Activated CD4-positive, alpha-beta T cell treated with anti-CD3 and anti-CD28 coated beads for 36 hours (primary cell): ENCODE measurements at places on chromosomes 12 and 14. TPM values are rescaled to one million over a fixed set of nuclear protein-coding genes. Genes with fewer than 3 reads are reported as not detected.

GRCh38 chr12:118190266-118190665 lies 54.3 kb downstream of the PEBP1 start:
- no peak for DNase-seq

GRCh38 chr12:127723251-127723650 lies 543.7 kb upstream of the TMEM132C start:
- no peak for DNase-seq

GRCh38 chr12:13609894-13610679 lies 371.3 kb downstream of the GRIN2B start:
- DNase-seq: no peak

DNA sequence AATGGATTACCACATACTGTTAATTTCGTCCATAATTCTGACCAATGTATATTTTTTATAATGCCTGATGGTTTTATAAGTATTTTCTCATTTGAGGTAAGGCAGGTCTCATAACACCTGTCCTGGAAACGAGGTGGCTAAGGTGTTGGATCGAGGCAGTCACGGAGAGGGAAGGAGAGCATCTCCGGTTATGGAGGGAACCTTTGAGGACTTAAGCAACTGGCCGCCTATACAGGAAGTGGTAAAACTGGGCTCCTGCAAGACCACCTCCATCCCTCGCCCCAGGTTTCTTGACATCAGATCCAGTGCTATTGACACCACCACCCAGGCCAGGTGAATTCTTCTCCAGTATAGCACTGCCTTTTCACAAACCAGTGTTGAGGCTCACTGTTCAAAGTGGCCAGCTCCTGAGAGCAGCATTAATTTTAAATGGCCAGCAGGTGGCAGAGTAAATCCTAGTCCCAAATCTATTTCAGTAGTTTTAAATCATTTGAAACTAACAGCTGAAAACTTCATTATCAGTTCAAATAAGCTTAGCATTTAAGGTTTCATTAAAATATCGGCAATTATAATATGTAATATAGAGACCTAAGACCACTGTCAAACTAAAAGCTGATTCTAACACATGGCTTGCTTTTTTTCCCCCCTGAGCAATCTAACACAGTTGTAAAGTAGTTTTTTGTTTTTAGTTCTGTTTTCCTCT lies 100.8 kb downstream of the PPM1A start:
- DNase-seq: peak; percentile 40

- no peak for DNase-seq
These were observed 14.8 kb upstream of the EDDM3A start for GRCh38 chr14:20730891-20731290.

GRCh38 chr12:128367961-128368360 lies 101.0 kb downstream of the TMEM132C start:
- DNase-seq: no peak

GRCh38 chr12:8697120-8697475 lies 693 bp upstream of the RIMKLB start:
- DNase-seq: no peak

HOXC10 gene
- total RNA-seq: not detected

GRCh38 chr12:23750923-23751322 lies 198.5 kb downstream of the SOX5 start:
- no peak for DNase-seq

NUP37 gene
- 100 TPM for total RNA-seq

GRCh38 chr12:45458238-45458637 lies 242.3 kb downstream of the ANO6 start:
- no peak for DNase-seq

KCNA1 gene
- not detected for total RNA-seq

DNA sequence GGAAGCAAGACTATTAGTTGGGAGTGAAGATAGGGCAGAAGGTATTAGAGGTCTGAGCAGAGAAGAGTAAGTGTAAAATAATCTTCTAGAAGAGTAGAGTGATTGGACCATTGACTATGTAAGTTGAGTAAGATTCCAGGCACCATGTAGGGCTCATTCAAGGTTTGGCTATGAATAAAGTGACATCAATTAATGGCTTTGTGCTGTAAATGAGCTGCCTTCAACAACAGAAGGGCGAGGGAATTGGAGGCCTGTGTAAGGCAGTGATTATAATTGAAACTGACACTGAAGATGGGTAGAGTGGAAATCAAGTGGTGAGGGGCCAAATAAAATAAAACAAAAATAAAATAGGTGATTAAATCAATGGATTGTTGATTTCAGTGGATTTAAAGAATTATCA lies 26.4 kb downstream of the PTPRQ start:
- DNase-seq: no peak
